Fibroblast of the aortic adventitia (primary cell): ENCODE measurements at places on chromosomes 13 and 19. TPM values are rescaled to one million over a fixed set of nuclear protein-coding genes. Genes with fewer than 3 reads are reported as not detected.

Gene GTF2F2
- 16.6 and 19.0 TPM in 2 replicates for total RNA-seq

DNA sequence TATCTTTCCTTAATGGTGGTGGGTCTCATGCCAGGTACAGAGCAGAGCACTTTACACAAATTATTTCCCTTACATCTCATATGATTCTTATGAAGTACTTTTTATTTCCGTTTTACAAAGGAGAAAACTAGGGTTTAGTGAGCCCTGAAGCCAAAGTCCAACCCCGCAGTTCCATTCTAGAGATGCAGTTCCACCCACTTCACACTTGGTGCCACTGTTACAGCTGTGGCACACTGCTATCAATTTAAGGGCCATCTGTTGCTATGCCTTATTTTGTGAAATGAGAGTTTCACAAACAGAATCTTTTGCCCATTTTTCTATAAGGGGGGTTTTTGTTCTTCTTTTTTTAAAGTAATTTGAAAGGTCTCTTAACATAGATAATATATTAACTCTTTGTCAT lies 12.9 kb downstream of the MIPEP start:
- DNase-seq, result peak; percentile 24

- peak; percentile 34 for DNase-seq
These were observed 23.5 kb upstream of the DLEU7 start for GRCh38 chr13:50866817-50867636.

Gene CRX
- not detected in 2 replicates for total RNA-seq

DNA sequence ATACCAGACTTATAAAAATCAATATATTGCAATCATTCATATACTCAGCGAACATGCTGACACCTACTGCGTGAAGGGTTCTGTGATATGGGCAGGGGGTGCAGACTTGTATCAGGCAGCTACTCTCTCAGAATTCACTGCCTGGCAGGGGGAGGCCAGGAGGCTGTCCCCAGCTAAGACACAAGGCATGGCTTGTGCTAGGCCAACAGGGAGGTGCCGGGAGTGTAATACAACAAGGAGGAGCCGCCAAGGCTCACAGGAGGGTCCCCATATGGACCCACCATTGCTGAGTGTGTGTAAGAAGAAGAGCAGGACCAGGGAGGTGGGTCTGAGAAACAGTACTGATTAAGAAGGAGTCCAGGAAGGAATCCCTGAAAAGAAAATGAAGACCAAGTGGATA lies 97.2 kb downstream of the COL4A2 start:
- no peak for DNase-seq

Gene TTYH1
- total RNA-seq, result not detected in 2 replicates

Gene TRIM13
- total RNA-seq, result 19.4 and 25.6 TPM in 2 replicates

DNA sequence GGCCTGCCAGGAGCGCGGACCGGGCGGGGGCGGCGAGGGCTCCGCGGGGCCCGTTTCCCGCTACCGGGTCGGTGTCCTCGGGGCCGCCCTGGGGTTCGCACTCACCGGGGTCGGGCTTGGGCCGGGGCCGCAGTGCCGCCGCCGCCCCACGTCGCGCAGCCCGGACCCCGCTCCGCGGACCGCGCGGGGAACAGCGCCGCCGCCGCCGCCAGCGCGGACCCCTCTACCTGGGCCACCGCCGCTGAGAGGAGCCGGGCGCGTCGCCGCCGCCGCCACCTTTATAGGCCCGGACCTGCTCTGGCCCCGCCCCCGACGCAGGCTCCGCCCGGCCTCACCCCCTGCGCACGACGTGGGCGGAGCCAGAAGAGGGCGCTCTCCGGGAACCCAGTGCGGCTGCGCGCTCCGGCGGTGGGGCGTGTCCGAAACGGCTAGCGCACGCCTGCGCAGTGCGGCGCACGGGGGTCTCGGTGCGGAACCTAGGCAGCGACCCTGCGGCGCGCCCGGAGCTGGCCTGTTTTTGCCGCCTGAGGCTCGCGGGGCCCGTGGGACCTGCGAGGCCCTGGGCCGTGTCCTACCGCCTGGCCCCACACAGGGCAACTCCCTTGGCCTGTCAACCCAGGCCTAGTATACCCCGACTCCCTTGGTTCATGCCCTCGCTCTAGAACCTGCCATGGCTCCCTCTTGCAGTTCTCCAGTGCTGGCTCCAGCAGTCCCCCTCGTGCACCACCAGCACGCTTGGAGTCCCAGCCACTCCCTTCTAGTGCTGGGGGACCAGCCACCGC lies at the start of gene MKNK2:
TSS of gene MKNK2 (minus strand) at position 254 of the 782 bp plus-strand sequence. CDS start 393 bp downstream, outside the sequence.
- peak; percentile 85 for DNase-seq

DNA sequence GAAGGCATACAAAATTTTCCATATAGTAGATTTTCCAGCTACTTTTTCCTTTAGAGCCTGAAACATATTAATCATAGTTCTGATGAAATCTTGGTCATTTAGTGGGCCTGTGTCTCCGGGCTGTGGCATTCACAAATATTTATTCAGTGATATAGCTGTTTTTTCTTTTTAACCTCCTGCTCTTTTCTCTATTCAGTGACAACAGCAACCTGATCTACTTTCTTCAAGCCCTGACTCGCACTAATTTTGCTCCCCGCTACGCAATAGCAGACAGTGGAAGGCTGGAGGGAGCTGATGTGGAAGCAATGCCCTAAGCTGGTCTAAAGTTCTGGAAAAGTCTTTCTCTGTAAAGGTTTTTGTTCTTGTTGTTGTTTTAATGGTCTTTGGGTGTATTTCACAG lies 289.7 kb downstream of the SLITRK6 start:
- DNase-seq, result no peak

DNA sequence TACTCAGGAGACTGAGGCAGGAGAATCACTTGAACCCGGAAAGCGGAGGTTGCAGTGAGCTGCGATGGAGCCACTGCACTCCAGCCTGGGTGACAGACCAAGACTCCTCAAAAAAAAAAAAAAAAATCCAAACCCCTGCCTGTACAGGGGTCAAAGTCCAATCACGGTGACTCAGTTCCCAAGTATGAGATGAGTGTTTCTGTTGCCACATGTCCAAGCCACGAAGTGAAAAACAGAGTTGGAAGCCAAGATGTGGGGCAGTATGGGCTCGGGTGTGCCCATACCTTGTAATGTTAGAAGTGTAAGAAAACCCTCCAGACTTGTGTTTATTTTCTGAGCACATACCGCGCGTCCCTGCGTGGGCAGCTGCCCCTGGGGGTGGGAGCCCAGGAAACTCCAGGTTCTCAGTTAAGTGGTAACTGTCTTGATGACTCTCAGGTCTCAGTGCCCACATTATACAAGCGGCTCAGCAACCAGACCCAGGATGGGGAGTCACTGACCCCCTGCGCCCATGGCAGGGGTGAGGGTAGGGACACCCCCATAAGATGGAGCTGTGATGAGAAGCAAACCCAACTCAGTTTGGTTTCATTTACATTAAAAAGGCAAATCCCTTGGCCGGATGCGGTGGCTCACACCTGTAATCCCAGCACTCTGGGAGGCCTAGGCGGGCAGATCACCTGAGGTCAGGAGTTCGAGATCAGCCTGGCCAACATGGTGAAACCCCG lies 1.2 kb upstream of the GPX4 start:
- peak; percentile 100 for DNase-seq

Gene ZNF358
- 33.9 and 113 TPM in 2 replicates for total RNA-seq

- peak; percentile 94 for DNase-seq
These were observed 83.1 kb downstream of the ALOX5AP start for GRCh38 chr13:30818323-30818960.

DNA sequence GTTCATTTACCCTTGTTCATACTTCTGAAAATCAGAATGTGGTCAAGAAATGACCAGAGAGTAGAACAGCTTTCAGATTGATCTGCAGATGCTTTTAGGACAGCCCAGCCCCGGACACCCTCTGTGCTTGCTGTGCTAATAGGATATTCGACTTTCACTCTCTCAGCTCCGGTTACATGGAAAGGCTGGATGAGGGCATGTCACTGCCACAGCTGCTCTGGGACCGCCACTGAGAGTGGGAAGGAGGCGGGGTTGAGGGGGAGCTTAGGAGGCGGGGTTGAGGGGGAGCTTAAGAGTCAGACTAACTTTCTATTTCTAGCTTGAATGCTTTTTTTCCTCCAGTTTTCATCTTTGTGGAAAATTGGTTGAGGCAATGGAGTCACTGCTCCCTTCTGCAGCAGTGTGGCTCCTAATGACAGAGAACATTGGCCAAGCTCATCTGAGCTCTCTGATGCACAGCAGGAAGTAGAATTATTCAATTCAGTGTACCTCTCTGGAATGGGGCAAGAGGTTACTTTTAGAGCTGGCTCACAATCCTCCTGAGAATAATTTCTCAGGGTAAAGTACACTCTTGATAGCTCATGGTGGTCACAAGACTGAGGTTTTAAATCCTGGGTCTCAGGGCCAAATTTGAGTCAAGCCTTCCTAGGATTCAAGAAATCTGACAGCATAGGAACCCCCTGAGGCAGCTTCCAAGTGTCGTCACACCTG lies 74.6 kb upstream of the NPAS1 start:
- peak; percentile 43 for DNase-seq

- DNase-seq, result peak; percentile 66
These were observed 10.2 kb upstream of the N4BP2L2 start for GRCh38 chr13:32548837-32549236.

GRCh38 chr19:17953869-17954268 lies 13.0 kb upstream of the KCNN1 start:
- no peak for DNase-seq

Gene PABPC3
- 0.08 and 0.09 TPM in 2 replicates for total RNA-seq

GRCh38 chr19:1220477-1220930 lies 14.9 kb downstream of the STK11 start:
- no peak for DNase-seq

GRCh38 chr19:3547301-3547731 lies 8.3 kb downstream of the TEKTIP1 start:
- no peak for DNase-seq

GRCh38 chr13:87893186-87893585 lies 222.0 kb downstream of the SLITRK5 start:
- DNase-seq, result no peak

DNA sequence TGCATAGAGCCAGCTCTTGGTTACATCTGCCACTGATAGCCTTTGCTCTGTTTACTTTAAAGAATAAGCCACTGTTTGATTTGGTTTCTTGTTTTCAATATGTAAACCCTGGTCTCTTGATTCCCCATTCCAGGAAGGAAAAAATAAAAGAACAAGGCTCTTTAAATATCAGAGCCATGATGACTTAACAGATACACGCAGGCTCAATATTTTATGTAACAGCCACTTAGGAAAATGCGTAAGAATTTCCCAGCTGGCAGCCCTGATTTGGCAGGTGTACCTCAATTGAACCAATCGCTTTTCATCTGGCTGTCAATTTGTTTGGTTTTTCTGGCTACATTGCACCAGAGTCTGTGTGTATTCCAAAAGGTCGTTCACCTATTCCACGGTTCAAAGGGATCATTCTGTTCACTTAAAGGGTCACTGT lies 65.6 kb downstream of the IRS2 start:
- DNase-seq, result no peak

Gene MBD3
- 66.3 and 77.3 TPM in 2 replicates for total RNA-seq

Gene NCCRP1
- total RNA-seq, result not detected in 2 replicates
